ENCODE measurements at places on chromosomes 12 and 14.
A peak's percentile ranks its signal among the peaks of the same experiment; 100 is the strongest.

- no peak for DNase-seq
Measured at GRCh38 chr12:107335802-107336570, 242.6 kb upstream of the CRY1 start.

DNA sequence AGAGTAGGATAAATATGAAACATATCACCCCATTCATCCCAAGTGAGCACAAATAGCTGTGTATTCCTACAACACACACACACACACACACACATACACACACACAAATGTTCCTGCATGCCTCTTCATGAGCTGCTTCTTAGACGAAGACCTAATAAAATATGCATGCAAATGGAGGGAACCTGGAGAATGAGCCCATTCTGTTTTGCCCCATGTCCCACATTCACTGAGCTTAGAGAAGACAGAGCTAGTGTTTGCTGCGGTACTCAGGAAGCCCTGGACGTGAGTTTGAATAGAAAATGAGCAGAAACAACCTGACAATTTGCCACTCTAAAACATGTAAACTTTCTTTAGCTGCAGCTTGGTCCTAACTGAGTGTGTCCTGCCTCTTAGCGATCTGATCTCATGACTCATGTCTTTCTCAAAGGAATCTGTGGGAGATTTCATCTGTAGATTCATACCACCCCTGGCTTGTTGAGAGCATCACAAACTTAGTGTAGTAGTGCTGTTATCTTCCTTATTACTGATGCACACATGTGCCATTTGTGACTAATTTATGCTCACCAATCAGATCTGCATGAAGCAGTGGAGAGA lies 86.8 kb downstream of the ITPR2 start:
- no peak for DNase-seq

DNA sequence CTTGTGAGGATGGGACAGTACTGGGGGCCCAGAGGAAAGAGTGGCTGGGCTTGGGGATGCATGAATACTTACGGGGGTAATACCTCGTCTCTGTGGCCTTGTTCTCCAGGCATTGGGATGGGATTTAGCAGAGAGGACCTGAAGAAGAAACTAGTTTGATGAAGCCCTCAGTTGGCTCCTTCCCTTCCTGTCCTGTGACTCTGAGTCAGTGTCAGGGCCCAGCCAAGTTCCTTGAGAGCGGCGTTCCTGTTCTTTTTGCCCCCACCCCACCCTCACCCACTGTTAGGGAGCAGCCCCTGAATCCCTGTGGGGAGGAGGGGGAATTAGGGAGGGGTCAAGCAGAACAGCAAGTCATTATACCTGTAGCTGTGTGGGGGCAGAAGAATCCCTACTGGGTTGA lies 5.2 kb upstream of the LRP1-AS start:
- no peak for DNase-seq

DNA sequence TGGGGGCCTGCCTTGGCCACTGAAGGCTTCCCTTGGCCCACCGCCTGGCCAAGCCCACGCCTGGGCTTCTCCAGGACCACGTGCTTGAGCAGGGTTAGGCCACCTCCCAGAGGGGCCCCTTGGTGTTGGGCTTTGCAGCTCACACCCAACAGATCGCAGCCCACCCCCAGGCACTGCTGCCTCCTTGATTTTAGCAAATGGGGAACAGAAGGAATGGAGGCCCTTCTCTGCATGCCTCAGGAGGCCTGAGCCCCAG lies 23.3 kb downstream of the RAB35 start:
- DNase-seq, result no peak

DNA sequence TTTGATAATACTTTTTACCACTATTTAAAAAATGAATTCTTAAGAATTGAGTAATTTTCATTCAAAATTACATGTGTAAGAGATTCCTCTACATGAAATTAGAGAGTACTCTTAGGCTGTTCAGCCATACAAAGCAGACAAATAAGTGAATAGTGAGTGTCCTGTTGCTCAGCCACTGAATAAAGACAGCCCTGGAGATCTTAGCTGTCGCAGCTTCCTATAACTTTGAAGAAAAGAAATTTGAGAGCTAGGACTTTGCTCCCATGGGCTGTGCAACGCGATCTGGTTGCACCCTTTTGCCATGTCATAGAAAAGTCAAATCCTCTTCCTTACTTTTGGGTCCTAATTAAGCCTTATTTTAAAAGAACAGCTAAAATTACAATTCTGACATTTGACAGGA lies 40.9 kb upstream of the LRIG3 start:
- DNase-seq, result no peak

DNA sequence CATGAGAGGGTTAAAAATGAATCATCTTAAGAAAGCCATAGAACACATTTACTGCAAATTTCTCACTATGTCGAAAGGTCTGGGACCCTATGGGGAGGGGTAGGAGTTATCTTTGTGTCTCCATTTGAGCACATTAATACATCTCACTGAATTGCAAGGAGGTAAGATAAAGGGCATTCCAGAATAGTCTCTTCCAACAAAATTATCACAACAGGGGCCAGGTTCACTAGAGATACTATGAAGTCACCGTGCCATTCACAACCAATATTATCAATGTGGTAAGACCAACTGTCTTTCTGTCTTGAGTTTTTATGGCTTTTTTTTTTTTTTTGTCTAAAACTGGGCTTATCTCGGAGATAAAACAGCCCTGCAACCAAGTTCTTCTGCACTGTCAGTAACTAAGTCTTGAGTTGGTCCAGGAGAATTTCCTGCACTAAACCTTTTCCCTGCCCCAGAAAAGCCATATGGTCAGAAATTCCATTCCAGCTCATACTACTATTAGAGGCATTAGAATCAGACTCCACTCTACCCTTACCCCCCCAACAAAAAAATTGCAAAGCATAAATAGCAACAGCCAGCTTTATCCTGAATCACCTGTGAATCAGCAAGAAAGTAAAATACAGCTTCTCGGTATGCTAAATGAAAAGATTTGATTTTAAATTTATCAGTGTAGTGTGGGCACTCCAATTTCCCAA lies 79.7 kb downstream of the PTPRR start:
- DNase-seq, result no peak

GRCh38 chr12:92144631-92145480 lies 790 bp downstream of the BTG1 start:
- DNase-seq, result peak; percentile 43

DNA sequence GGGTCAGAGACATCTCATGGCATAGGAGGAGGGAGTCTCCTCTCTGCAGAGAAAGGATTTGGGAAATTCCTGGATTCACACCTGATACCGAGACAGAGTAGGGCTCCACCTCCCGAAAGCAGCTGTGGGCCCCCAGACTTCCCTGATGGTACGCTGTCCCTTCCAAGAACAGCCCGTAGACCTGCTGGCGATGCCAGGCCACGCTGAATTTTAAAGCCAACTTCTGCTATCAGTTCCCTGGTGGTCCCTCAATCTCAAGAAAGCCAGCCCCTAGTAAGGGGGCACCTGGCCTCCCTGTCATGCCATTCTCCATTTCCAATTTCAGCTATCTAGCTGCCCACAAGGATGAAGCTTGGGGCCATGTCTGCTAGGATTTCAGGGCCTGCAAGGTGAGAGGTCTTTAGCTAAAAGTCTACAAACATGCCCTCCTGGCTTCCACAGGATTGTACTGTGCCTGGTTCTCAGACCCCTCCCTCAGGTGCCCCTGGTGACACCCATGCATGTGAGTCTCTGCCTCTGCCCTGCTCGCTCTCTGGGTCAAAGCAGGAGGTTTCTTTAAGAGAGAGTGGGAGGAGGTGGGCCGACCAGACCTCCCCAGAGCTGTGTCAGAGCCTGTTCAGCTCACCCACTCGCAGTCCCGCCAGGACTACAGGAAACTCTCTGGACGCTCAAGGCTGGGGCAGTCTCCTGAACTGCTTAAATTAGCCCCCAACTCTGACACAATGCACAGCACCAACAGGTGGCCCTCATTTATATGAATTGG lies 30.5 kb downstream of the ANO2 start:
- no peak for DNase-seq

DNA sequence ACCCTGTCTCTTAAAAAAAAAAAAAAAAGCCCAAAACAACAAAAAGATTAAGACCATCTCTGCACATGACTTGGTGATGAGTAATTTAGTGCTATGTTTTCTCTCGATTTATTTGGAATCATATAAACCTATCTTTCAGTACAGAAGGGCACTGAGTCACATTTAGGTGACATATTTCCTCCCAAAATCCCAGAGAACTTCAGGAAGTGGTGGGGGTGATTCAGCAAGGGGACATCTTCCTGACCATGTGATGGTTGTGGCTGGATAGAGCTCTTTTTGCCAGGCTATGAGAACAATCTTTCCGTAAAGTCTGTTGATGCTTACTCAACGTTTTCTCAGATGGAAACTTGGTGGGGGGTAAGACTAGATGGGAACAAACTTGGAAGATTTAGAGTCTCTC lies 50.0 kb downstream of the PPFIBP1 start:
- no peak for DNase-seq

- no peak for DNase-seq
Measured at GRCh38 chr12:108102363-108102762, 26.7 kb upstream of the WSCD2 start.

GRCh38 chr12:46303039-46303666 lies 34.3 kb upstream of the SLC38A1 start:
- DNase-seq, result peak; percentile 8

GRCh38 chr12:49838973-49839633 lies 3.8 kb downstream of the BCDIN3D start:
- DNase-seq, result no peak

GRCh38 chr12:82756303-82756702 lies 69.6 kb downstream of the TMTC2 start:
- DNase-seq, result no peak

GRCh38 chr12:128783129-128783574 lies 40.6 kb downstream of the SLC15A4 start:
- DNase-seq, result peak; percentile 30

DNA sequence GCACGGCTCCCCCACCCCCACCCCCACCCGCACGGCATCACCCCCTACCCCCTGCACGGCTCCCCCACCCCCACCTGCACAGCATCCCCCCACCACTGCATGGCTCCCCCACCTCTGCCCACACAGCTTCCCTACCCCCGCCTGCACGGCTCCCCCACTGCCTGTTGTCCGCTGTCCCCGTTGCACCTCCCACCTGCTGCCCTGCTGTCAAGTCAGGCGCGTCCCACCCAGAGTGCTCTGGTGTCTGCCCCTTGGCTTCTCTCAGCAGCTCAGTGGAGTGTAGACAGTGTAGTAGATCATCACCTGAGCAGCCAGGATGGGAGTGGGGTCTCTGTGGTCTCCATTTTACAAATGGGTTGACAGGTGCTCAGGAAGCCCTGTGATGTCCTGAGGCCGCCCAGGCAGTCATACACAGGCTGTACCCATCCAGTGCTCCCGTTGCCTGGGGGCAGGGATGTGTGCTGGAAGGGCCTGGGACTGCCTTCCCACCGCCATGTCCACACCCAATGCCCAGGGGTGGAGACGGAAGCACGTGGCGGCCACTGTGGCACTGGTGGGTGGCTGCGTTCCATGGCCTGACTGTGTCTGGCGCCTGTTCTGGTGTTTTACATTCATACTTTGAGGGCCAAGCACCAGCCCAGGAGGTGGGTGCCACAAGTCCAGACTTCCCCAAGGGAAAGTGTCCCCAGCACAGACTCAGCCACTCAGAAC lies 32.5 kb downstream of the PACS2 start:
- no peak for DNase-seq

DNA sequence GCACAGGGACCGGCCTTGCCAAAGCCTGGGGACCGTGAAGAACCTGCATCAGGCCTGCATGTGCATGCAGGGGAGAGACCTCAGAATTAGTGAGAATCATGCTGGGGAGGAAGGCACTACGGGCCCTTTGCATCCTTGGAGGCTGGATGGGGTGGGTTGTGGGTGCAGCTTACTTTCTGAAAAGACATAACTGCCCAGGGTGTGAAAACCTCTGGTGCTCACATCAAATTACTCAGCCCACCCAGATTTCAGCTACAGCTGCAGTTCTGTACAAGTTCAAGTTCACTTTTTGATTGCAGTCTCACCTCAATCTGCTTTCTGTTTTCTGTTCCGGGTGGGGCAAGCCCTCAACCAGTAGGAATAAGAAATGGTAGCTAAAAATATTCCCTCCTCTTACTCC lies 130.6 kb downstream of the SLC15A4 start:
- DNase-seq, result no peak

- peak; percentile 41 for DNase-seq
Measured at GRCh38 chr12:56687223-56688128, 608 bp downstream of the PTGES3 start.

GRCh38 chr14:103898204-103898603 lies 30.1 kb upstream of the TDRD9 start:
- DNase-seq, result no peak

- no peak for DNase-seq
Measured at GRCh38 chr12:42636993-42637392, 47.4 kb upstream of the PRICKLE1 start.

- DNase-seq, result peak; percentile 34
Measured at GRCh38 chr14:32075672-32076277, 1.3 kb upstream of the ARHGAP5 start.

DNA sequence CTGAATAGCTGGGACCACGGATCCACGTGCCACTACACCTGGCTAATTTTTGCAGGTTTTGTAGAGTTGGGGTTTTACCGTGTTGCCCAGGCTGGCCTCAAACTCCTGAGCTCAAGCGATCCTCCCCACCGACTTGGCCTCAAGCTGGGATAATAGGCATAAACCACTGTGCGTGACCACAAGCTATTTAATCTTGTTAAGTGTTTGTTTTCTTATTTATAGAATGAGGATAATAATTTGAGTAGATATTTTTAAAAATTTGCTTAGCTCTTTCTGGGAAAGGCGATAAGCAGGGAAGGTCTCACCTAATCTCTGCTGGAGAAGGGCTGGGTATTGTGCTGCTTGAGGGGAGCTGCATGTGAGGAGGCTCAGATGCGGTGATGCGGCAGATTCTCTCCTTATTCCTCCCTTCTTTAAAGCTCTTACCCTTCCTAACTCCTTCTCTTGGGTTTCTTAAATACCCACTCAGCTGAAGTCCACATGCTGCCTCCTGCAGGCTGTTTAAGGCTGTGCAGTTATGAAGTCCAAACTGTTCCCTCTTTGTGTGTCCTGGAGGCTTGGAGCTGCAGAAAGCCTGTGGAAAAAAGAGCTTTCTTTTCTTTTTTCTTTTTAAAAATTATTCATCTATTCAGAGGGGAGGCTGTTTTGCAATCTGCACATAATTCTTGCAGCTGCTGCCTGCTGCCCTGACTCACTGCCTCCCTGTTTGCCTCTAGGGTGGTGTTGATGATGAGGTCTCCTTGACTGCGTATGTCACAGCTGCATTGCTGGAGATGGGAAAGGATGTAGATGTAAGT lies 37.9 kb downstream of the A2ML1 start:
- peak; percentile 6 for DNase-seq

DNA sequence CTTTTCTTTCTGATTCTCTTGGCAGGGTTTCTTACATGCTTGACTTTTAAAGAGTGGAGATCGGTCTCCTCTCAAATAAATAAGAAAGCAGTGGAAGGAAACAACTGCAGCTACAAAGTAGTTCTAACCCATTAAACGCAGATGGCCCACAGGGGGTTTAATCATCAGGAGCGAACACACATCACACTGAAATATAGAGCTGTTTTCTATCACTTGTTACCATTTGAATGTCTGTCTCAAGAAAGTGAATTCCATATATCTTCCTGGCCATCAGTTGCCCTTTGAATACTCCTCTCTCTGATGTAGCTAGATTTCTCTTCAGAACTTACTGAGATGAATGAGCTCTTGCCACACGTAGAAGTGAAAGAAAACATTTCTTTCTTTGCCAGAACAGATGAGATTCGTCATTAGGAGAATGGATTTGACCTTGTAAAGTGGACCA lies 29.1 kb downstream of the ALX1 start:
- no peak for DNase-seq
